Stimulated activated CD4-positive, alpha-beta T cell treated with anti-CD3 and anti-CD28 coated beads, Interleukin-12 subunit alpha, Interleukin-12 subunit beta, amount 100 ng/mL, for 4 hours (primary cell): ENCODE measurements at places on chromosomes 4 and X.

- DNase-seq, result no peak
These were observed 192.2 kb upstream of the LEF1 start for GRCh38 chr4:108360754-108361445.

- no peak for DNase-seq
These were observed 48.3 kb downstream of the SEL1L3 start for GRCh38 chr4:25814301-25815136.

DNA sequence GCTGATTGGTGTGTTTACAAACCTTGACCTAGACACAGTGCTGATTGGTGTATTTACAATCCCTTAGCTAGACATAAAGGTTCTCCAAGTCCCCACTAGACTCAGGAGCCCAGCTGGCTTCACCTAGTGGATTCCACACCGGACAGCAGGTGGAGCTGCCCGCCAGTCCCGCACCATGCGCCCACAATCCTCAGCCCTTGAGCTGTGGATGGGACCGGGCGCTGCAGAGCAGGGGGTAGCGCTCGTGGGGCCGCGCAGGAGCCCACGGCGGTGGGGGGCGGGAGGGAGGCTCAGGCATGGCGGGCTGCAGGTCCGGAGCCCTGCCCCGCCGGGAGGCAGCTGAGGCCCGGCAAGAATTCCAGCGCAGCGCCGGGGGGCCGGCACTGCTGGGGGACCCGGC is 30.7 kb downstream of the MEPE start:
- DNase-seq, result no peak

GRCh38 chr4:158996669-158997074 is 106.2 kb upstream of the RAPGEF2 start:
- DNase-seq, result no peak

GRCh38 chr4:74920704-74921103 is 12.2 kb upstream of the PARM1 start:
- no peak for DNase-seq

DNA sequence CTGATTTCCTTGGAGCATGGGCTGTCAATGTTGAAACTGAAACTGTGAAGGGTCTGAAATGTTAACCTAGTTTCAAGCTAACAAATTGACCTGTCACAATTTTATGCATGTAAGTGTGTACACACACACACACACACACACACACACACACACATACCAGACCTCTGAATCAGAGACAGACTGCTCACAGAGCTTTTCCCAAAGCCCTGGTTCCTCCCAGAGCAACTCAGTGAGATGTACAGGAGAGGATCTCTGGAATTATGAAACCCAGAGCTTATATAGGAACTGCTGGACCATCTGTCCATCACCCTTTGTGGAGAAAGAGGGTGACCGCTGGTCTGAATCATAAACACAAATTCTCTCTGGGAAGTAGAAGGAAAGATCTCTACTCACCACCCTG is 228.1 kb upstream of the PRPS2 start:
- no peak for DNase-seq

GRCh38 chr4:71974681-71975080 is 57.1 kb upstream of the NPFFR2 start:
- no peak for DNase-seq

- DNase-seq, result no peak
These were observed 82.6 kb downstream of the LUZP4 start for GRCh38 chrX:115372152-115372551.

- no peak for DNase-seq
These were observed 1.5 kb upstream of the CTAG2 start for GRCh38 chrX:154654925-154655324.
